ENCODE measurements at places on chromosomes 16 and 17. TPM values are rescaled to one million over a fixed set of nuclear protein-coding genes. Genes with fewer than 3 reads are reported as not detected.

LGALS9B gene
- total RNA-seq = not detected

ZSCAN10 gene
- not detected for total RNA-seq

LUC7L gene
- 46.9 TPM for total RNA-seq

CLDN6 gene
- total RNA-seq = 0.56 TPM

ABCC11 gene
- 0.22 TPM for total RNA-seq

ITGAD gene
- not detected for total RNA-seq

ANKFN1 gene
- not detected for total RNA-seq

ATMIN gene
- 31.7 TPM for total RNA-seq

OR4D1 gene
- total RNA-seq = not detected

CPHXL2 gene
- total RNA-seq = not detected

VPS35 gene
- 87.2 TPM for total RNA-seq

SDF2 gene
- 67.9 TPM for total RNA-seq

RAPGEFL1 gene
- total RNA-seq = 3.1 TPM

MYH1 gene
- total RNA-seq = not detected

KRTAP4-6 gene
- not detected for total RNA-seq

MYH2 gene
- total RNA-seq = not detected
